CD4-positive, CD25-positive, alpha-beta regulatory T cell (primary cell): ENCODE measurements at places on chromosomes 13 and 19.

DNA sequence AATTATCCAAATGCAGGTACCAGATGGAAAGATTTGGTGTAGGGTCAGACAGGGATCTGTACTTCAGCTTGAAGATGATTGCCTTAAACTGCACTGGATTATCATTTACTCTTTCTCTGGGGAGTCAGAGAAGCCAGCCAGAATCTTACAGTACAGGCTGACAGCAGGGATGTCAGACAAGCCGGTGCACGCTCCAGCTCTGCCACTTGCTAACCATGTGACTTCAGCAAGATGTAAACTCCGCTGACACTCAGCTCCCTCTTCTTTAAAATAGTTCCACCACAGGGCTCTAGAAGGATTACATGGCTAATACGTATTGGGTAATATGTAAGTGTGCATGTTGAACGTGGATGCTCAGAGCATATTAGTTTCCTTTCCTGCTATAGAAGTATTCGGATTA, 251.4 kb upstream of the MAB21L1 start:
- H3K27me3 ChIP-seq = no peaks in the 10 kb centered on the region
- no peak overlapping the region for H3K4me3 ChIP-seq
- no peak overlapping the region for H3K27ac ChIP-seq
- H3K4me1 ChIP-seq = no peaks in the 10 kb centered on the region
- no peak for DNase-seq
- no peaks in the 10 kb centered on the region for H3K36me3 ChIP-seq

- DNase-seq = no peak
- H3K4me3 ChIP-seq = peak overlapping the region; percentile 99
- H3K36me3 ChIP-seq = no peaks in the 10 kb centered on the region
- peak overlapping the region; percentile 98 for H3K27ac ChIP-seq
- peaks cover 35% of the 10 kb centered on the region for H3K4me1 ChIP-seq
These were observed 702 bp upstream of the EPSTI1 start for GRCh38 chr13:42992764-42993122.

GRCh38 chr13:84050536-84050935, 168.3 kb upstream of the SLITRK1 start:
- no peaks in the 10 kb centered on the region for H3K4me1 ChIP-seq
- no peak for DNase-seq
- H3K4me3 ChIP-seq = no peak overlapping the region
- no peaks in the 10 kb centered on the region for H3K27me3 ChIP-seq
- no peaks in the 10 kb centered on the region for H3K36me3 ChIP-seq

DNA sequence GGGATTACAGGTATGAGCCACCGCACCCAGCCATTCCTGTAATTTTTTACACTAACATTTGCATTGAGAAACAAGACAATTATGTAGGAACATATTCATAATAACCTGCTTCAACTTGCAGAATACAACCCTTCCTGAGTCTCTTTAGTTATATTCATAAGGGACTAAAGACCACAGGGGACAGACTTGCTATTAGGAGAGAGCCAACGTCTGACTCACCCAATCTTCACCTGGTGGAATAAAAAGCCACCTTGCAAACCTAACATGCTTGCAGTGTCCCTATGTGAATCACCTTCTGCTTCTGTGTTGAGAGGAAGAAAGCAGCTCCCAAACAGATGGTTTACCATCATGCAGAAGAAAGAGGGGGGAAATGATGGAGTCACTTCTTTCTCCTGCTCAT, 456.1 kb downstream of the PCDH9 start:
- no peaks in the 10 kb centered on the region for H3K27me3 ChIP-seq
- no peak for DNase-seq
- H3K4me1 ChIP-seq = no peaks in the 10 kb centered on the region
- H3K36me3 ChIP-seq = no peaks in the 10 kb centered on the region
- H3K27ac ChIP-seq = no peak overlapping the region
- no peak overlapping the region for H3K4me3 ChIP-seq

DNA sequence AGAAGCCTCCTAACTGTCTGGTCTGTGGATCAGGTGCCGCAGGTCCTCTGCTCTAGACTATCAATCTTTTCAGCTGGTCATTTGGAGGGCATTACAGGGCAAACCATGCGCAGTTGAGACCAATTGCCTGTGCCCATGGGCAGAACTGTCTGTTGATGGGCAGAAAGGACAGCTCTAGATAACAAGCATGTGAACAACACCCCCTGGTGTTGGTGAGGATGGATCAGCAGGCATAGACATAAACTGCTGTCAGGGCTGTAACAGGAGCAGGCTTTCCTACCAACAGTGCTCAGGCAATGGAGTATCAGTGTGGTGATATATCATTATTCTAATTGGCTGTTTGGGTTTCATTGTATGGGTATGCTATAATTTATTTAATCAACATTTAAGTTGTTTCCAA, 104.7 kb upstream of the KL start:
- H3K4me1 ChIP-seq = no peaks in the 10 kb centered on the region
- H3K27ac ChIP-seq = no peak overlapping the region

GRCh38 chr19:54521860-54522513, 19.4 kb downstream of the LAIR2 start:
- peaks cover 12% of the 10 kb centered on the region for H3K4me1 ChIP-seq
- no peaks in the 10 kb centered on the region for H3K36me3 ChIP-seq
- DNase-seq = no peak
- H3K4me3 ChIP-seq = no peak overlapping the region

DNA sequence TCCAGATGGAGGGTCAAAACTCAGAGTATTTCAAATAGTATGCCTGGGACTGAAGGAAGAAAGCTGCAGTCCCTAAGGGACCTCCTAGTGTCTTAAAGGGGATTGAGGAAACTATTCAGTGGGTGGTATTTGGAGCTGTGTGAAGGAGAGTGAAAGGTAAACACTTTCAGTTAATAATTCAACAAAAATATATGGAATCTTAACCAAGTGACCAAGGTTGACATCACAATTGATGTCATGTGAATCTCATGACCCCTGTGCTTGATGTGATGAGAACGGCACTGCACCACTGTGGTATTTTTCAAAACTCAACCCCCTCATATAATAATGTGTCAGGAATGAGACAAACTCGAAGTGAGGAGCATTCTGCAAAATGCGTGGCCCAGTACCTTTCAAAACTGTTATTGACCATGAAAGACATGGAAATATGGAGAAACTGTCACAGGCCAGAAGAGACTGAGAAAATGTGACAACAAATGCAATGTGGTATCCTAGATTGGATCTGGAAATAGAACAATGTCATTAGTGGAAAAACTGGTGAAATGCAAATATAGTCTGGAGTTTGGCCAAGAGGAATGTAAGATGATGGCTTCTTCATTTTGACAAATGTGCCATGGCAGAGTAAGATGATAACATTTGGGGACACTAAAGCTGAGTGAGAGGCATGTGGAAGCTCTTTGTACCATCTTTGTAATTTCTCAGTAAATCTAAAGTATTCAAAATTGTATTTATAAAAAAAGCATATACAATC, 553.9 kb downstream of the RFC3 start:
- H3K4me1 ChIP-seq = no peaks in the 10 kb centered on the region
- H3K27me3 ChIP-seq = no peaks in the 10 kb centered on the region
- no peak overlapping the region for H3K4me3 ChIP-seq
- DNase-seq = no peak
- H3K36me3 ChIP-seq = no peaks in the 10 kb centered on the region

- no peaks in the 10 kb centered on the region for H3K4me1 ChIP-seq
- H3K4me3 ChIP-seq = no peak overlapping the region
- peaks cover 8% of the 10 kb centered on the region for H3K27me3 ChIP-seq
These were observed 44.1 kb upstream of the ZNF780A start for GRCh38 chr19:40134866-40135265.

- H3K27me3 ChIP-seq = no peaks in the 10 kb centered on the region
- DNase-seq = no peak
- peaks cover 20% of the 10 kb centered on the region for H3K4me1 ChIP-seq
- no peak overlapping the region for H3K4me3 ChIP-seq
- no peak overlapping the region for H3K27ac ChIP-seq
- peaks cover 20% of the 10 kb centered on the region for H3K36me3 ChIP-seq
These were observed 1.6 kb upstream of the MRI1 start for GRCh38 chr19:13762635-13763235.

- H3K36me3 ChIP-seq = peaks cover 2% of the 10 kb centered on the region
- DNase-seq = no peak
These were observed 1.1 kb downstream of the TMEM147 start for GRCh38 chr19:35546532-35546931.

- H3K27me3 ChIP-seq = peaks cover 21% of the 10 kb centered on the region
- peaks cover 4% of the 10 kb centered on the region for H3K4me1 ChIP-seq
- DNase-seq = no peak
- no peaks in the 10 kb centered on the region for H3K36me3 ChIP-seq
- H3K4me3 ChIP-seq = no peak overlapping the region
These were observed 799 bp upstream of the C1QTNF9B start for GRCh38 chr13:23898101-23898500.

GRCh38 chr19:14952767-14953166, 11.5 kb downstream of the OR7C2 start:
- no peak overlapping the region for H3K27ac ChIP-seq
- H3K27me3 ChIP-seq = no peaks in the 10 kb centered on the region
- DNase-seq = no peak
- H3K36me3 ChIP-seq = no peaks in the 10 kb centered on the region

- no peak overlapping the region for H3K4me3 ChIP-seq
- no peaks in the 10 kb centered on the region for H3K36me3 ChIP-seq
- no peak for DNase-seq
- peaks cover 30% of the 10 kb centered on the region for H3K4me1 ChIP-seq
- H3K27me3 ChIP-seq = peaks cover 9% of the 10 kb centered on the region
- no peak overlapping the region for H3K27ac ChIP-seq
These were observed 3.4 kb downstream of the TBXA2R start for GRCh38 chr19:3603121-3603811.
